Naive thymus-derived CD4-positive, alpha-beta T cell (primary cell): ENCODE measurements at places on chromosomes 5 and 9.

- no peak for DNase-seq
Measured at GRCh38 chr5:137636830-137637714, 98.8 kb downstream of the KLHL3 start.

DNA sequence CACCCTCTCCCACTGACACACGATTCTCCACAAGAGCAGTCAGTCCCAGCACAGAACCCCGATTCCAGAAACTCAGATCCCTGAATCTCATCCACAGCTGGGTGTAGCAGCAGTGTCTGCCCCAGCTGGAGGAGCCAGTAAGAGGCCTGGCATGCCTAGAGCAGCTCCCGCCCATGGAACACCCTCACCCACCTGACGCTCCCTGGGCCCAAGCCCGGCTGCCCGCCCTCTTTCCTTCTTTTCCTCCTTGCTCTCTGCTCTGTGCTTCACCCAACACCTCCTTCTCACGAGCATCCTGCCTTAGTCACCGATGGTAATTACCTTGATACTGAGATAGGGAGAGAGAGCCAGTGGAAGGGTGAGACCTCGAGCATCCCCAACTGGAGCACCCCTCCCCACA lies 8.7 kb downstream of the PCDH1 start:
- no peak for DNase-seq

DNA sequence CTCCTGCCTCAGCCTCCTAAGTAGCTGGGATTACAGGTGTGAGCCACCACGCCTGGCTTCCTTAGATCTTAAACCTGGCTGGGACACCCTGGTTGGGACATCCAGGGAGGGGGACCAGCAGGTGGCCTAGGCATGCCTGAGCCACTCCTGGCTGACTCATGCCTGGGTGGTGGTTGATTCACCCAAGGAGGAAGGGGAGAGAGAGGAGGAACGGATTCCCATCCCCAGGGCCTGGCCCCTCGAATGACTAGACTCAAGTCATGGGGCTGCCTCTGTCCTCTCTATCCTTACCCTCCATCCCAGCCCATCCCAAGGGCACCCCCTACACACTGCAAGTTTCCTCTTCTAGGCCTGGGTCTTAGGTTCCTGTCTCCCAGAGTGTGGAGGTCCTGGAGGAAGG lies 12.7 kb downstream of the EEIG1 start:
- no peak for DNase-seq

DNA sequence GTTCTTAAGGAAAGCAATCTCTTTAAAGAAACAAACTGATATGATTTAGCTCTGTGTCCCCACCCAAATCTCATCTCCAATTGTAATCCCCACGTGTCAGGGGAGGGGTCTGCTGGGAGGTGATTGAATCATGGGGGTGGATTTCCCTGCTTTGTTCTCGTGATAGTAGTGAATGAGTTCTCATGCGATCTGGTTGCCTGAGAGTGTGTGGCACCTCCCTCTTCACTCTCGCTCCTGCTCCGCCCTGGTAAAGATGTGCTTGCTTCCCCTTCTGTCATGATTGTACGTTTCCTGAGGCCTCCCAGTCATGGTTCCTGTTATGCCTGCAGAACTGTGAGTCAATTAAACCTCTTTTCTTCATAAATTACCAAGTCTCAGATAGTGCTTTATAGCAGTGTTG lies 412.7 kb upstream of the SMC2 start:
- no peak for DNase-seq

DNA sequence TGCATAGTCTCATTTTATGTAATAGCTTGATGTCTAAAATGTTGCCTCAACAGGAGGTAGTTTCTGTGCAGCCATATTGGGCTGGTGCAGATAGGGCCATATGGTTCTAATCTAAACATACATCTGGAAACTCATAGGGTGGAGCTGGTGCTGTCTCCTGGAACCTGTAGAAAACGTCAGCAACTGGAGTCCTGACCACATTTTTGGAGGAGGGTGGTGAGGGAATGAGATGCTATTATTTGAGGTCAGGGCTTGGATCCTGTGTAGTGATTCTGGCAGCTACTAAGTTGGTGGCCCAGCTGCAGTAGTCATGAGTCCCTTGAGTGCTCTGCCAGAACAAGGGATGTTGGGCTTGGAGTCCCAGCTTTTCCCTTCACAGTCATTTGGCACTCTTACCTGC lies 14.1 kb downstream of the MAN2A1 start:
- no peak for DNase-seq

DNA sequence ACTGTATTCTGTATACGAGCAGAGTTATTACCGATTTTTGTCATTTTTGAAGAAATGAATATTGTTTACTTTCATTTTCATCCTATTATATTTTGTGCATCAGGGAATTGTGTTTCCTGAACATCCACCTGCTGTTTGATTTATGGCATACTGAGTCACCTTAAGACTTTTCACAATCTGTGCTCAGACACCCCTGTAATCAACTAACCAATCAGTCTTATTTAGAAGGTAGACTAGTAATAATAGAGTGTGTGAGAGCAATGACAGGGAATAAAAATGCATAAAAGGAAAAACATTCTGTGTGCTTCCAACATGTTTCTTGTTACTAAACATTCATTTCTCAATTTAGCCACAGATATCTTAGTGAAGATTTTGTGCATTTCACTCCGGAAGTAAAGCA lies 1413.6 kb upstream of the ACO1 start:
- DNase-seq: no peak

- DNase-seq: no peak
Measured at GRCh38 chr9:77968506-77968905, 63.1 kb downstream of the GNAQ start.

- DNase-seq: no peak
Measured at GRCh38 chr5:32059761-32060530, 114.2 kb downstream of the GOLPH3 start.

DNA sequence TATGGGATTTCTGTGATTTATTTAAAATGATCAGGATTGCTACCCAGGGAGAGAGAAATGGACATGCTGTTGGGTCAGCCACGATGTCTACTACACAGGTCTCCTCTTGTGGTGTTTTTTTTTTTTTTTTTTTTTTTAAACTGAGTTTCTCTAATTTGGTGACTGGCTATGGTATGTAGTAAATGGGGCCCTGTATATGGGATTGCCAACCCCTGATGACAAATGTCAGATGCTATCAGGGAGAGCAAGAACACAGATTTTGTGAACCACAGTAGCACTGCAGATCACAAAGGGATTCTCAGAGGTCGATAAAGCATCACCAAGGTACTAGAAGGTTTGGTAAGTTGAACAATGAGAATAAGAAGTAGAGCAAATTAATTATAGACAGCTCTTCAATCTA lies 16.5 kb upstream of the TNFAIP8 start:
- DNase-seq: no peak

GRCh38 chr9:35510383-35510753 lies 20.5 kb downstream of the RUSC2 start:
- DNase-seq: no peak

DNA sequence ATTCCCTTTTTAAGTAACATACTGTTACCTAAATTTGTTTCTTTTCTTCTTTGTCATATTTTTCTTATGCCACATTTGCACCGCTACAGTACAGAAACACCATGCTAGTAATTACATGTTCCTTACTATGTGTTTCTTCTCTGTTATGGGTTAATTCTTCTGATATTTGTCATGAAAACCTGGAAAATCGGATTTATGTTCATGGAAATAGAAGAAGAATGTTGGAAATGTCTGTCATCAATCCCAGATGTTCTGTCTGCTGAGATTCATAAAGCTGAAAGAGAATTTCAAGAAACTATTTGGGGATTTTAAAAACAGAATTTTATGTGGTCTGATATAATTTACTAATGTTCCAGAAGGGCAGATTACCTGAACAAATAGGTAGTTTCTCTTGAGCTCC lies 305.2 kb upstream of the NREP start:
- no peak for DNase-seq

DNA sequence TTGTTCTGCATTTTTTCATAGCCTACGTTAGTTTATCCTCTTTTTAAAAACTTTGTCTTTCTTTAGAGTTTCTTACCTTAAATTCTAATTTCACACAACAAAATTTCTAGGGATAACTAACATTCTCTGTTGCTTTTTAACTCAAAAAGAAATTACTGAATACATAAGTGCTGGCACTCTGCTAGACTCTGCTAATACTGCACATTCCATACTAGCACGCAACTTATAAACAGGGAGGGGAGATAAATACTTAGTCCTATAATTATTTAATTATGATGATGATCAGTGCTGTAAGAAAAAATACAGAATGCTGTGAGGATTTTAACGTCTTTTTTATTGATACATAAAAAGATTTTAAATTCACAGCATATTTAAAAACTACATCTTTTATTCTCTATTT lies 25.1 kb downstream of the RNF145 start:
- DNase-seq: no peak

GRCh38 chr5:159175547-159175946 lies 33.8 kb downstream of the RNF145 start:
- DNase-seq: no peak

- DNase-seq: no peak
Measured at GRCh38 chr5:1354576-1354975, 9.7 kb upstream of the CLPTM1L start.

DNA sequence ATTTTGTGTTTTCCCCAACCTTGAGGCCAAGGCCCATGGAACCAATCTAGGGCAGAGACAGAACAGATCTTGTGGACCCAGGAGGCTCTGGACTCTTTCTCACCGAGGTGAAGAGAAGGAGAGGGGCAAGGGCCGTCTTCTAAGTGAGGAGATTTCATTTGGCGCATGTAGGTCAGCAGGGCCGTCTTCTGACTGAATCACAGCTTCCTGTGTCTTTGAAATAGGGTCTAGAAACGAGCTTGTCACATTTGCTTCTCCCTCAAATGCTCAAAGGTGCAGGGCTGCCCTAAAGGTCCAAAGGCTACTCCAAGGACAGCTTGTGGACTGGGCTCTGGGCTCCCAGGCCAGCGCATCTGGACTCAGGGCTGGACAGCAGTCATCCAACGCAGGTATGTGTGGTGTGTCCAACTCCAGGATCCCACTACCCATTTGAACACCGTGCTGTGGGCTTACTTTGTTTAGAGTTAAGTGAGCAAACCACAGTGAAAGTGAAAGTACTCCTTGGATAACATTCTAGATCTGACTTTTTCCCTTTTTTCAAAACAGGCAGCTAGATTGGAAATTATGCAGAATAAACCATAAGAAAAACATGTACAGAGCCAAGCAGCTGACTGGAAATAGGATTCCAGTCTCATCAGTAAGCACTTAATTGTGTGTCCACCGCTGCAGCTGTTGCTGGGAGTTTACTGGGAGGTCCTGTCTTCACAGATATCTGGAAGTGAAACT lies 357.0 kb downstream of the GADD45G start:
- no peak for DNase-seq

DNA sequence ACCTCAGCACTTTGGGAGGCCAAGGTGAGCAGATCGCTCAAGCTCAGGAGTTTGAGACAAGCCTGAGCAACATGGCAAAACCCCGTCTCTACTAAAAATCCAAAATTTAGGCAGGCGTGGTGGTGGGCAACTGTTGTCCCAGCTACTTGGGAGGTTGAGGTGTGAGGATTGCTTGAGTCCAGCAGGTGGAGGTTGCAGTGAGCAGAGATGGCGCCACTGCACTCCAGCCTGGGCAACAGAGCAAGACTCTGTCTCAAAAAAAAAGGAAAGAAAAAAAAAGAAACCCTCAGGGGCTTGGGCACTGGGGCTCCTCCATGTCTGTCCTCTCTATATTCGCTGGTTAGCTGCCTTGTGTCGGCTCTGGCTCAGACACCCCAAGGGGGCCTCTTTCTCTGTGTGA lies 10.9 kb upstream of the PPP2CA start:
- DNase-seq: no peak
